ENCODE measurements at places on chromosomes 4 and X. TPM values are rescaled to one million over a fixed set of nuclear protein-coding genes. Genes with fewer than 3 reads are reported as not detected.

DNA sequence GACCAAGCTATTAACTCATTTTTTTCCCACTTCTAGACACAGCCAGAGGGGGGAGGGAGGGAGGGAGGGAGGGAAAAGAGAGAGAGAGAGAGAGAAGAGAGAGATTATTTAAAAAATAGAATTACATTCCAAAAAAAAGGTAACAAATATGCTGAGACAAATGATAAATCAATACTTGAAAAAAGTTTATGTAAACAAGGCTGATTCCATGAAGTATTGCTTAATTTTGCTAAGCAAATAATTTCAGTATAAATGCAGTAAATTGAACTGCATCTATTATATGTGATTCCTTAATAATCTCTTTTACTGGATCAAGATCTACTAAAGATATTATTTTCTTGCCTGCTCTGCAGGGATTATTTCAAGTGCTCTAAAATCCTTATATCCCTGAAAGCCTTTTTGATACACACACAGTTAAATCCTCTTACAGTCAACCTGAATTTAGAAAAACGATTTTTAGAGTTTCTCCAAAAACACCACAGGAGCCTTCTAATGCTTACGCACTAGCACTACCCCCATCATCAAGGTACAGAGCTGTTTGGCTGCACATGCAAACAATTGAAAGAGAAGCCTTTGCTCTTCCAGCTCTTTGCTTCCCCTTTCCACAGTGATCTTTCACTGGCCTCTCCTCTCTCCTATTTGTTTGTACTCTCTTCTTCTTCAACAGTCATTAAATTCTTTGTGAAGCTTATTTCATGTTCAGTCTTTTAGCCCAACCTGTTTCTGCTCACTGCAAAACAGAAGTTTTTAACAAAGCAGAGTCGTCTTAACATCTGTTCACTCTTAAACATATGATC lies 426.3 kb upstream of the FAM241A start:
- DNase-seq, result no peak
- H3K4me1 ChIP-seq, result no peaks in the 10 kb centered on the region
- no peak overlapping the region for H3K4me3 ChIP-seq
- H3K36me3 ChIP-seq, result no peaks in the 10 kb centered on the region
- H3K27ac ChIP-seq, result no peak overlapping the region

UGT2B15 gene
- 0.21 TPM for total RNA-seq

DNA sequence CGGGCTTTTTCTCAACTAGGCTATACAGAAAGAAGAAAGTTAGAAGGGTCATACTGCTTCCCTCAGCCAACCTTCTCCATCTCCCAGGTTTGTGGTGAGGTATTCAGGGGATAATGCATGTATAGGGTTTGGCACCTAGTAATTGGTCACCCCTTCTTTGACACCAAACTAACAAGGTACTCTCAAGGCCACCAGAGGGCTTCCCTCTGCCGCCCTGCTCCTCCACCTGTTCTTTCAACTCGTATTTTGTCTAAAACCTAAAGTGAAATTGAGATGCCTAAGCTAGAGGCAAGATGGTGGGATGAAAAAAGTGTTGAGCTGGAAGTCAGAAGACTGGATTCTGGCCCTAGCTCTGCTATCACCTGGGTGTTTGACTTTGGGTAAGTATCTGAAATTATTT lies 22.0 kb downstream of the CT47C1 start:
- no peak overlapping the region for H3K4me3 ChIP-seq
- no peaks in the 10 kb centered on the region for H3K27me3 ChIP-seq
- no peak overlapping the region for H3K27ac ChIP-seq
- DNase-seq, result no peak
- no peaks in the 10 kb centered on the region for H3K36me3 ChIP-seq
- no peaks in the 10 kb centered on the region for H3K4me1 ChIP-seq

RNF128 gene
- total RNA-seq, result 0.32 TPM

- no peak overlapping the region for H3K4me3 ChIP-seq
- peaks cover 37% of the 10 kb centered on the region for H3K36me3 ChIP-seq
- DNase-seq, result no peak
- no peak overlapping the region for H3K27ac ChIP-seq
- H3K4me1 ChIP-seq, result peaks cover 4% of the 10 kb centered on the region
Measured at GRCh38 chrX:130053236-130053635, 57.1 kb downstream of the ELF4 start.

- no peaks in the 10 kb centered on the region for H3K36me3 ChIP-seq
- no peaks in the 10 kb centered on the region for H3K27me3 ChIP-seq
- no peak for DNase-seq
- no peak overlapping the region for H3K4me3 ChIP-seq
- no peak overlapping the region for H3K27ac ChIP-seq
- no peaks in the 10 kb centered on the region for H3K4me1 ChIP-seq
Measured at GRCh38 chr4:12138488-12138887, 709.8 kb upstream of the HS3ST1 start.

DNA sequence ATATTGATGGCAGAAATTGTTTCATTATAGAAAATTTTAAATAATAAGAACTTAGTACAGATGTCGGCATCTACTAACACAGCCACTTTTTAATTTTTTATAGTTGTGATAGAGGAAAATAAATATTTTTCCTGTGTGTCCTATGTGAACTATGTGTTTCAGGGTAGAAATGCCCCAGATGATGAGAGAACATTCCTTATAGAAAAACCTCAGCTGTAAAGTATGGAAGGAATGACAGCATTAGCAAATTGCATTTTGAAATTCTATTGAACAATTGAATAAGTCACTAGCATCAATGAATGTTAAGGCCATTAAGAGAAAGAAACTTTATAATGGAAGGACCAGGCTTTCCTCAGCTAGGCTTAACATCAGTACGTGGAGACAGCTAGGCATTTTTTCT lies 149.2 kb downstream of the CFAP299 start:
- DNase-seq, result no peak
- H3K4me1 ChIP-seq, result no peaks in the 10 kb centered on the region
- no peak overlapping the region for H3K27ac ChIP-seq
- H3K36me3 ChIP-seq, result no peaks in the 10 kb centered on the region

DNA sequence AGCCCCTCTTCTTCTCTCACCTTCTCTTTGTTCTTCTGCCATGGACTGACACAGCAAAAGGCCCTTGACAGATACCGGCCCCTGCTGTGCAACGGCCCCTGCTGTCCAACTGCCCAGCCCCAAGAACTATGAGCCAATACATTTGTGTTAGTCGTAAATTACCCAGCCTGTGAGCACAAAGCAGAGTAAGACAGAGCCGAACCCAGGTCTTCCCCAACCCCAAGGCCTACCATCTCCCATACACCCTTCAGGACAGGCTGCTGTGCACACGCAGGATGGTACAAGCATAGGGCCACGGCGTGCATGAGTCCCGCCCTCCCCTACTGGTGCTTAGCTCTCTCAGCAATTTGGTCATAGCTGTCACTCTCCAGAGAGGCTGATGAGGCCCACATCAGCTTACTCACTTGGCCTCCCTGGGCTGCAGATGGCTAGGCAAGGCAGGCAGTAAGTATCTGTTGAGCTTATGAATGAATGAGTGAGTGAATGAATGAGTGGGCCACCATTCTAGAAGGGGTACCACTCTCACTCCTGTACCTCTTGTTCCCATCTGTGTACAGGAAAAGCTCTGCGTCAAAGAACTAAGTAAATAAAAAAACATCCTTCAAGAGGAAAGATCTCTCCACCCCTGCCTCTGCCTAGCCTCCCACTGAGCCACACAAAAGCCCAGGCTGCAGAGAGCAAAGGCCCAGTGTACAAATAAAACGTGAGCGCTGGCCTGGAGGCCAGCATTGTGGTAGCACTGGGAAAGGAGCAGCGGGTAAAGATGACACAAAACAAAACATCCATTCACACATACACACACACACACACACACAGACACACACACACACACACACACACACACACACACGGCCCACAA lies 13.9 kb downstream of the WDR1 start:
- peaks cover 88% of the 10 kb centered on the region for H3K4me1 ChIP-seq
- no peak overlapping the region for H3K4me3 ChIP-seq
- peaks cover 52% of the 10 kb centered on the region for H3K36me3 ChIP-seq
- peak overlapping the region; percentile 89 for H3K27ac ChIP-seq
- H3K27me3 ChIP-seq, result no peaks in the 10 kb centered on the region
- DNase-seq, result no peak

- H3K4me1 ChIP-seq, result no peaks in the 10 kb centered on the region
- H3K4me3 ChIP-seq, result no peak overlapping the region
- H3K27ac ChIP-seq, result no peak overlapping the region
- H3K36me3 ChIP-seq, result no peaks in the 10 kb centered on the region
- DNase-seq, result no peak
- no peaks in the 10 kb centered on the region for H3K27me3 ChIP-seq
Measured at GRCh38 chrX:118740276-118740889, 13.0 kb downstream of the IL13RA1 start.

GRCh38 chr4:115678425-115678941 lies 565.1 kb upstream of the NDST4 start:
- H3K27me3 ChIP-seq, result no peaks in the 10 kb centered on the region

UCP1 gene
- total RNA-seq, result not detected

GRCh38 chr4:55096619-55097018 lies 28.8 kb downstream of the KDR start:
- no peaks in the 10 kb centered on the region for H3K4me1 ChIP-seq
- H3K27ac ChIP-seq, result no peak overlapping the region
- H3K36me3 ChIP-seq, result no peaks in the 10 kb centered on the region
- H3K4me3 ChIP-seq, result no peak overlapping the region

DNA sequence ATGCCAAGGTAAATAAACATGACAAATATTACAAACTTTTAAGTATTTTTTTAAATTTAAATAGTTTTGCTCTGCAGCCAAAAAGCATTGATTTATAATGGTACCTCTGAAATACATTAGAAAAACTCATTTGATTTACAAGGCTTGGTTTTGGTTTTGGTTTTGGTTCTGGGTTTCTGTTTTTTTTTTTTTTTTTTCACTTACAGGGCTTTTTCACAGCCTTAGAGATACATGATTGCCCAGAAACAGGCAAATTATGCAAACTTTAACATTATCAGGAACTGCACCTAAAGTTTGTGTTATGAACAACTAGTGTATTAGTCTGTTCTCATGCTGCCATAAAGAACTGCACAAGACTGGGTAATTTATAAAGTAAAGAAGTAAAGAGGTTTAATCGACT lies 196.4 kb upstream of the DDX53 start:
- H3K27me3 ChIP-seq, result no peaks in the 10 kb centered on the region
- H3K4me3 ChIP-seq, result no peak overlapping the region
- H3K27ac ChIP-seq, result no peak overlapping the region
- H3K36me3 ChIP-seq, result no peaks in the 10 kb centered on the region
- no peaks in the 10 kb centered on the region for H3K4me1 ChIP-seq

DNA sequence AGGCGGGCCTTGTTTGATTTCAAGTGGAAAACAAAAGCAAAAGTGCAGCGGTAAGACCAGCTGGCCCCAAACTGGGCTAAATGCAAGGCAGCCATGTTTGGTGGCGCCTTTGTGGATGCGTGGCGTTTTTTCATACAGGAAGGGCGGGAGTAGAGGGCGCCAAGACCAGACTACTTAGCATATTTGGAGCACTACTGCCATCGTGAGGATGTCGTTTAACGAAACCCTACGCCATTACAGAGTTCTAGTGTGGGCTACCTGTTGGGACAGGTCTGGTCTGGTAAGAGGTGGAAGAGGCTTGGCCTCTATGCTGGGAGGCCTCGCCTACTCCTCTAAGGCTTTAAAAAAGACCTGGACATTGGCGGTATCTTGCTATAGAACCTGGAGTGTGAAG lies 230.7 kb upstream of the STK26 start:
- H3K4me3 ChIP-seq, result peak overlapping the region; percentile 68
- H3K36me3 ChIP-seq, result no peaks in the 10 kb centered on the region
- peak overlapping the region; percentile 93 for H3K27ac ChIP-seq
- no peaks in the 10 kb centered on the region for H3K4me1 ChIP-seq
- peaks cover 3% of the 10 kb centered on the region for H3K27me3 ChIP-seq
- DNase-seq, result peak; percentile 95

PGM2 gene
- 7.1 TPM for total RNA-seq

DNA sequence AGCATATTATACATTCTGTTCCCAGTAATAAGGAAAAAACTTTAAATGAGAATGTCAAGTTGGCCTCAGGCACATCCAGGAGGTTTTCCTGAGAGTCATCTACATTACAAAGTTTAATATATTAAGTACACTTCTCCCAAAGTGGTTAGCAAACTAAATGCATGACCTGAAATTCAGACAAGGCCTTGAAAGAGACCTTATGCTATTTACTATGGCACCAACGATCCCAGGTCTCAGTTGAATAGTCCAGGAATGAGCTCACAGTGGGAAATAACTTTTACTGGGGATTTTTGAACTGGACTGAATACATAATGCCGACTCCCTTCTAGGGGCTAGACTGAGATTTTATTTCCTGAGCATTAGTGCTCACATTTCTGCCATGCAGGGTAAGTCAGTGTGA lies 1577.5 kb upstream of the PCDH7 start:
- no peaks in the 10 kb centered on the region for H3K36me3 ChIP-seq
- no peak overlapping the region for H3K27ac ChIP-seq
- no peak for DNase-seq
- H3K27me3 ChIP-seq, result no peaks in the 10 kb centered on the region
- no peak overlapping the region for H3K4me3 ChIP-seq

GRCh38 chrX:105745863-105746262 lies 76.5 kb upstream of the NRK start:
- no peaks in the 10 kb centered on the region for H3K36me3 ChIP-seq
- H3K4me3 ChIP-seq, result no peak overlapping the region
- H3K27me3 ChIP-seq, result no peaks in the 10 kb centered on the region
- no peak for DNase-seq
- H3K4me1 ChIP-seq, result no peaks in the 10 kb centered on the region

- no peaks in the 10 kb centered on the region for H3K36me3 ChIP-seq
- H3K4me1 ChIP-seq, result no peaks in the 10 kb centered on the region
- no peak overlapping the region for H3K4me3 ChIP-seq
- no peak overlapping the region for H3K27ac ChIP-seq
- no peaks in the 10 kb centered on the region for H3K27me3 ChIP-seq
- DNase-seq, result no peak
Measured at GRCh38 chr4:169367826-169368225, 97.1 kb upstream of the SH3RF1 start.

DNA sequence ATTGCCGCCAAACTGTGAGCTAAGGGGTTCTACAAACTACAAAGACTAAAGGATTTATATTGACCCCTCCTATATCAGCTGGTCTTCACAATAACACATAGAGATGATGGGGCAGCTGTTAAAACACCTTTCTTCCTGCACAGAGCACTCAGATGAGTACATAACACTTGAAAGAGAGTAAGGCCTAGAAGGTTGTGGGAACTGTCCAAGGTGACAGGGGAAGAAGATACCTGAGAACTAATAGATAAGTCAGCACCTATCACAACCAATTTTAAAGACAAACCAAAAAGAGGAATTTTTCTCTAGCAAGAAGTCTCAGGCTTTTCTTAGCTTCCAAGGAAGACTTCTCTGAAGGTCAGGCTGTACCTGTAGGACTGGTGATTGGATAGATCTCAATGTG lies 19.1 kb upstream of the CXCL6 start:
- no peaks in the 10 kb centered on the region for H3K27me3 ChIP-seq
- H3K4me3 ChIP-seq, result no peak overlapping the region
- no peak overlapping the region for H3K27ac ChIP-seq
- no peaks in the 10 kb centered on the region for H3K36me3 ChIP-seq
- DNase-seq, result no peak

GRCh38 chrX:74325130-74326059 lies 21.4 kb downstream of the ZCCHC13 start:
- no peaks in the 10 kb centered on the region for H3K4me1 ChIP-seq
- H3K27ac ChIP-seq, result no peak overlapping the region
- no peaks in the 10 kb centered on the region for H3K36me3 ChIP-seq
- peaks cover 5% of the 10 kb centered on the region for H3K27me3 ChIP-seq

Measured in ascending aorta (tissue), 2 donors.